ENCODE measurements at places on chromosomes 7 and 10. TPM values are rescaled to one million over a fixed set of nuclear protein-coding genes. Genes with fewer than 3 reads are reported as not detected.

GRCh38 chr10:110017052-110017451 is 9.3 kb downstream of the ADD3 start:
- no peak for DNase-seq

DNA sequence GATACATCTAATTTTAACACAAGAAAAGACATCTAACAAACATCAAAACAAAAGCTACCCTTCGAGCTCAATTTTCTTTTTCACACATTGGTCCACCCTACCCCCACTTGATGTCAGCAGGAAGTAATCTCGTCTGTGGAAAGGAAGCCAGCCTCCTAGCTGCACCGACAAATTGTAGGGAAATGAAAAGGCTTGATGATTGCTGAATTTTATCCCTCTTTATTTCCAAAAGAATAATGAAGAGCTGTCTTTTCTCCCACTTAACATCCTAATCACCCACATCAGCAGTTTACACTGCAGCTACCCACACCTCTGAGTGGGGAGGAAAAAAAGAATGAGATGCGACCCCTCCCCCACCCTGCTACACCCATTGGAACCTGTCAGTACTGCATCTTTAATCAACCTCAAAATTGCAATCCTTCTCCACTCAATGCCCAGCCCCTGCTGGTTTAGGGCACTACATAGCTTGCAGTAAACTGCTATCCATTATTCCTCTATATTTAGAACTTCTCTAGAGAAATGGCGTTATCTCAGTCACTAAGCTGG is 10.6 kb upstream of the CPVL start:
- no peak for DNase-seq

DNA sequence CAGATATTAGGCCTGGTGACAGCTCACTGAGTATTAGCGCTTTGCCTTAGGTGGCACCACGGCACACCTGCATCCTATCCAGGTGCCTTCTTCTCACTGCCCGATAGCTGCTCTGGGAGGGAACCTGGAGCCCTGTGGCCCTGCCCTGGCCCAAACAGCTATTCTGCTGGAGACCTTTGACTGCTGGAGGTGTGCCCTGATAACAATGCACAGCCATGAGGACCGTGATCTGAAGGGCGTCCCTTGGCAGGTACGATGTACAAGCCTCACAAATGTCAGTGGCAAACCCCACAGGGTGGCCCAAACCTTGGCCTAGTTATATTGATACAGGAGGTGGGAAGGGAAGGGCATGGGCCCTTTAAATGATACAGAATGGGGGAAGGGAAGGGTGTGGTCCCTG is 259.5 kb downstream of the GRID1 start:
- DNase-seq: no peak

MNX1 gene
- total RNA-seq: 15.4 TPM
